KBM-7 (cell line): ENCODE measurements at places on chromosomes 16 and 17.

DNA sequence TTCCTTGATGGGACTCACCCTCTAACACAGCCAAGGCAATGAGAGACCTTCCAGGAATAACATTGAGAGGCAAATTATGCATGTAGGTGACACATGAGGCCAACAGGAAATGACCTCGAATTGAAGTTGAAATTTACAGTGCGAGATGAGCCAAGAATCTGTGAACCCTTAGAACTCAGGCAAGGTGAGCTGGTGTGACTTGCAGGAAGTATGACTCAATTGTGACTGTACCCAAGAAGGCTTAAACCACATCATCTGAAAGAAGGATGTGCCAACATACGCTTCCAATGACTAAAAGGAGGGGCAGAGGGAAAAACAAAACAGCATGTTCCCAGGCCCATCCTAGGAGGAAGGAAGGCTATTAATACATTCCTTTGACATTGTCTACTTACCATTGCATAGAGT is 44.8 kb downstream of the PITPNC1 start:
- peak; percentile 39 for DNase-seq

- DNase-seq, result no peak
Observed at GRCh38 chr17:28177351-28177750, 134.9 kb downstream of the NLK start.

GRCh38 chr16:57273359-57273758 is 11.1 kb downstream of the PLLP start:
- DNase-seq, result no peak

- no peak for DNase-seq
Observed at GRCh38 chr16:30896261-30896888, at the start of gene CTF1. Gene CTF1, plus strand, starts transcription at chr16:30896614. Its CDS starts 30 bp downstream, at chr16:30896644.

- DNase-seq, result no peak
Observed at GRCh38 chr16:25051406-25052150, 36.4 kb upstream of the ARHGAP17 start.

GRCh38 chr16:48903039-48903438 is 293.1 kb upstream of the N4BP1 start:
- no peak for DNase-seq

- DNase-seq, result no peak
Observed at GRCh38 chr16:71676236-71676635, 48.3 kb downstream of the PHLPP2 start.

DNA sequence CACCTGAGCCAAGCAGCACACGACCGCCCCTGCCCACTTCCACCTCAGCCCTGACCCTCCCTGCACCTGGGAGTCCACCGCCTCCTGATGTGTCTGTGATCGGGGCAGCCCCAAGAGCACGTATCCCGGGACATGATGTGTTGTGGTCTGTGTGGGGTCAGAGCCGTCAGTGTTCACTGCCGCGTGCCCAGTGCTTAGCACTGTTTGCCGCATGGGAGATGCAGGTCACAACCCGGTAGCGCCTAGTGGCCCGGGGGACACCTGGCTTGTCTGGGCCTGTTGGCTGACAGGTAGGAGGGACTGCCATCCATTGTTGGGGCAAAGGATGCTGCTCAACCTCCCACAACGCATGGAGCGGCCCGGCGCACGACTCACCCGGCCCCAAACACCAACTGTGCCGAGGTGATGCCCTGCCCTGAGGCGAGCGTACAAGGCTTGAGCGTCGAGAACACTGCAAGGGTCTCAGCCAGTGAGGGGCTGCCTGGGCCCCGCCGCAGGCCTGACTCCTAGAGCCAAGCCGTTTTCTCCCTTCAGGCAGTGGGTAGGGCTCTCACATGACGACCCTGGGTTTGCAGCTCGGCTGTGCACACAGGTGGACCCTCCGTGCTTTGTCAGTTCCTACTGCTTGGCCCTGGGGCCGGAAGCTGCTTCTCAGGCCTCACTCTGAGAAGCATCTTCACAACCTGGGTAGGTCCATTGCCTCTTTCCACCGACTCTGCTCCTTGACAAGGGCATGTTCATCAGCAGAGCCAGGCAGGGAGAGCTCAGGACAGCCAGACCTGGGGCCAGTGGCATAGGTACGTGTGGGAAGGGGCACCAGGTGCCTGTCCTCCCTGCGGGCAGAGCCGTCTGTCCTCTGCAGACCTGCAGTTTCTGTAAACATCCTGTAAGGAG is 5.9 kb upstream of the C16orf95 start:
- DNase-seq, result no peak

DNA sequence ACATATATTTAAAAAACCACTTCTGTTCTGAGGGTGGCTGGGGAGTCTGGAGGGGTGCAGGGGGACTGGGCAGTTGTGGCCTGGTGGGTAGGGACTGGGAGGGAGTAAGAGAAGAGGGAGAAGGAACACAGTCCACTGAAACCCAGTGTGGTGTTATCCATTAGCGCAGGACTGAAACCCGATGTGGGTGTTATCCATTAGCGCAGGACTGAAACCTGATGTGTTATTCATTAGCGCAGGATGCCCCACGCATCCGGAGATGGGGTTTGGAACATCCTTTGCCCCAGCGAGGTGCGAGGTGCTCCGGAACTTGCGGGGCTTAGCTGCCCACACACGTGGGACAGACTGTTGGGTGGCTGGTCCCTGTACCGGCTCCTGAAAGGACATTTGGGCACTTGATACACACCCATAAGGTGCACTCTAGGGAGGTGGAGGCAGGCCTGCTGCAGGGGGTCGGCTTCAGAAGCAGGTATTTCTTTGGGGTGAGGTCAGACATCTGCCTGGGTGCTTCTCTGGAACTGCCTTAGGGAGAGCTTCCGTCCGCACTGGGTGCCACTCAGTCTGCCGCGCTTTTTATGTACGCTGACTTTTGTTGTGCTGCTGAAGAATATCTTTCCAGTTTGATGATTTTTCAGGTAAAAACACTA is 20.3 kb upstream of the FASN start:
- no peak for DNase-seq

- DNase-seq, result no peak
Observed at GRCh38 chr17:81700353-81701287, 2.5 kb upstream of the MRPL12 start.

DNA sequence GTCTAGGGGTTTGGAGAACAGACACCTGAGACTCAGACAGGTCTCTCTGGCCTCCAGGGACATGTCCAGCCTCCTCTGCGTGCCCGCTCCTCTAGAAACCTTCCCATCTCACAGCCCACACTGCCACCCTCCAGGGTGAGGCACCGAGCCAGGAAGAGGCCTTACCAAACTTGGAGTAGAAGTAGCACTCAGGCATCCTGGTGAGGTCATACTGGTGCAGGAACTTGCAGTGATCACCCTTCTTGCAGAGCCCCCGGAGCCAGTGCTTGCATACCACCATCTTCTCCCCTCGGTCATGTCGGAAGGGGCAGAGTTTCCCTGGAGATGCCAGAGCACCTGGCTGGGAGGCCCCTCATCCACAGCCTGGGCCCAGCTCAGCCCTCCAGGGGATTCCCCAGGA is 4.2 kb downstream of the CPSF4L start:
- no peak for DNase-seq

DNA sequence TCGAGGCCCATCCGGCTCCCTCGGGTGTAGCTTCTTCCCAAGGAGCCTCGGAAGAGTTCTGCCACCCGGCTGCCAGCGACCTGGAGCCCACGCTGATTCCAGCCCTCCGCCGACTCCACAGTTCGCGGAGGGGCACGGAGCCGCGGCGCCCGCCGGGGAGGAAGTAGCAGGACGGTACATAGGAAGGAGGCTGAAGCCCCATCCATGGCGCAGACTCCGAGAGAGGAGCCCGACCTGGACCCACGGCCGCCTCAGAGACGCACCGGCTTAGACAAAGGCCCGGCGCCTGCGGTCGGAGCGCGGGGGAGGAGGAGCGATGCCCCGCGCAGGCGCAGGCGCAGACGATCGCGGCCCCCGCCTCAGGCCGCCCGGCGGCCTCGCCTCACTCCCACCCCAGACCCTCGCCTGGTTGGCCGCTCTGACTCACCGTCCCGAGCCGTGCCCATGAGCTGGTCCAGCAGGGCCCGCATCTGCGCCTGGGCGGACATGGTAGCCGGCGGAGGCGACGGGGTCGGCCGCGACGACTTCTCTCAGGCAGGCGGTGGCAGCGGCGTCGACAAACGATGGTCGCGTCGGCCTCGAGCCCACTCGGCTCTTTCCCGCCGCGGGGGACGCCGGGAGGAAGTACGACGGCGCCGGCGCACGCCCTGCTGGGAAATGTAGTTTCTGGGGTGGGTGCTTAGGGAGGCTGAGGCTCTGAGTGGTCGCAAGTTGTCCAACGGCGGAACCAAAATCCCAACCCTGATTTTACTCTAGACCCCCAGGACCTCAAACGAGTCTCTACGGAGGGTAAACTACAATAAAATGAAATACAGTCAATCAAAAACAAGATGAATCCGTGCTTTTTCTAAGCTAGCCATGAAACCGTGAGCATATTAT is at the start of gene LUC7L:
Gene LUC7L (minus strand): TSS at position 598 of the 879 bp plus-strand sequence. CDS start 110 bp downstream, at position 488.
- DNase-seq, result peak; percentile 90

DNA sequence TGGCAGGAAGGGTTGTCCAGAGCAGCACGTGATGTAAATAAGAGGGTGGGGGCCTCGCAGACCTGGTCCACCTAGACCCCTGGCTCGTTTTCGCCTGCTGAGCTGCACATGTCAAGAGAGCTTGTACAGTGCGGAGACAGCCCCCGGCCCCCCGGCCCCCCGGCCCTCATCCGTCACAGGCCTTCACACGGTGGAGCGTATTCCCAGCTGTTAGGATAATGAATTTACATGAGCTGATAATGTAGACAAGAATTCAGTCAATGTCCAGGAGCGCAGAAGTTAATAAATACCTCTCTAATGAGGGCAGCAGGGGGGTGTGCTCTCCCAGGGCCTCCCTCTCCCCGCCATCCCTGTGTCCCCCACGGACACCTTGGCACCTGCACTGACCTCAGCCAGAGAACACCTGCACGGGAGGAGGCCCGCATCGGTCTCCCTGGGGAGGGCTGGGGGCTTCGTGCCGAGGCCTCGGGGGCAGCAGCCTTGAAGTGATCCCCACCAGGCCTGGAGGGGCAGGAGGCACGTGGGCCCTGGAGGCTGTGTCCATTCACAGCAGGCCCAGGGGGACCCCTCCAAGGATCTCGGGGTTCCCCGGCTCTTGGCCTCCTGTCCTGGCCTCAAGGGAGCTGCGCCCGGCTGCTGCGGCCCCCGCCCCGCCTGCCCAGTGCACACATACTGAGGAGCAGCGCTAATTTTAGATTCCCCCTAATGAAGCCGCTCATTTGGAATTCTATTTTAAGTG is 14.6 kb downstream of the GSE1 start:
- no peak for DNase-seq

DNA sequence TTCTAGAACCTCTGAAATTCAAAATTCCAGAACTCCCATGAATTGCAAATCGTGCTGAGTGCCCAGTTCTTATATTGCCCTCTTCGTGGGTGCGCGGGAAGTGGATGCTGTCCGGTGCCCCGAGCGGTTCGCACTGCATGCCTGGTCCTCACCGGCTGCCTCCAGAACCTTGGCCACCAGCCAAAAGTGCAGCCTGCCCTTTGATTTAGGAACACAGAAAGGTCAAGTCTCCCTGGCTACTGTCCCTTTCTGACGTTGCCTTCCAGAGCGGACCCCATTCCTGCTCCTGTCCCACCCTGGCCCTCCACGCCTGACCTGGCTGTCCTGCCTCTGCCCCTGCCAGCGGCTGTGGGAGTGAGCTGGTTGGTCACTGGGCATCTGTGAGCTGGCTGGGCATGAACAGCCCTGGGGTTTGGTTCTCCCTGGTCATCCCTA is 9.7 kb downstream of the NEUROD2 start:
- DNase-seq, result no peak

DNA sequence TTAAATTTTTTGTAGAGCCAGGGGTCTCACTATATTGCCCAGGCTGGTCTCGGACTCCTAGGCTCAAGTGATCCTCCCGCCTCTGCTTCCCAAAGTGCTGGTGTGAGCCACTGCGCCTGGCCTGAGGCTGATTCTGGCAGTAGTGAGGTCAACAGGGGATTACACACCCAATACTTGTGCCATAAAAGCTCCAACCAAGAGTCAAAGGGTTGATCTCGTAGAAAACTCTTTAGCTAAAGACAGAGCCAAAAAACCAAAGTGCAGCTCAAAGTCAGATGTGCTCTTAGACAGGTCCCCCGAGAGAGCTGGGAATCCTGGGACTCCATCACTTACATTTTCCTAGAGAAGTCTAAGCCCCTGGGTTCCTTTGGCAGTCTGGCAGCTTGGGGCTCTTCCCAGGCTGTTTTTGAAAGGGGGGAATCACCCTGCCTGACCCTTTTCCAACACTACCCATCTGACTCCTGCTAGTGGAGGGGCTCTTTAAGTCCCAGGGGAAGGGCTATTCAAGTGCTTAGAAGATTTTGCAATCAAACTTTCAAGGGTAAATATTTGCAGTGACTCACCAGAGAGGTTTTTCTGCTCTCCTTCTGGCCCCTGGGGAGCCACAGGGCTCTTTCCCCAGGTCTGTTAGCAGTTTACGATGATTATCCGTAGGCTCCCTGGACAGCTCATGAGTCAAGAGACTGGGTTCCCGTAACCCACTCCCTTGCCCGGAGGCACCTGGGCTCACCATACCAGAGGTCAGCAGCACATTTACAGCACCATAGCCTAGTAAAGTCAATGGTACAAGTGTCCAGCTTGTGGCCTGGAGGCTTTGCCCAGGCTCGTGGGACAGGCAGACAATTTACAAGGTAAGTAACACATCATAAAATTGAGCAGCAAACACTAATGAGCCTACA is 408.7 kb downstream of the SLC39A11 start:
- no peak for DNase-seq

DNA sequence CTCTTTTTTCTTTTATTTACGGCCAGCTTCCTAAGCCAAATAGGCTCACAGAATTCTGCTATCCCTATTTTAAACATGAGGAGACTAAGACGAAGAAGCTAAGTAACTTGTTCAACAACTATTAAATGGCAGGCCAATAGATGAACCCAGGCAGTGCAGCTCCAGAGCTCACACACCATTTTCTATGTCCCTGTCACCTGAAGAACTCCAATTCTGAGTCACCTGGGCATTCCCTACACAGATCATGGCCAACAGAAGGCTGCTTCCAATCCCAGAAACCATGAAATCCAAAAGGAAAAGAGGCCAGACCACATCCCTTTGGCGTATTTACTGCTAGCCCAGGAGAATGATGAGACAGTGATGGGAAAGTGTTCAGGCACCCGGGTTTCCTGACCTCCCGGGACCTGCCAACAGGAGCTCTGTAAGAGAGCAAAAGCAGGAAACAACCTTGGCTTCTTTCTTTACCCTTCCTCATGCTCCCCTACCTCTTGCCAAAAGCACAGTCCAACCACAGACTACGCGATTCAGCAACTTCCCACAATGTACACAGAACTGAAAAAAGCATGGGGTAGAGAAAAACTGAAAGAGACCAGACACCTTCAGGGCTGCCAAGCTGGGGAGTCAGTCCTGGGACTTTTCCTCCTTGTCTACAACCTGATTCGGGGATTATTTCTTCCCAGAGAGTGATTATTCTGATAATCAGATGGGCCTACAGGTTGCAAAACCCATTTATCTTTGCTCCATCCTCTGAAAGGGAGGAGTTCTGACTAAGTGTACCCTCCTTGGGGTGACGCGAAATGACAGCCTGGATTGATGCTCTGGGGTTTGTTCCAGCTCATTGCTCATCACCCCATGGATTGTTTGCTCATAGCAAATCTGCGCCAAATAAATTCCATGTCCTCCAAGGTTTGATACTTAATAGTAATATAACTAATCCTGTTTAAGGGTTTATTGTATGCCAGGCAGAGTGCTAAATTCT is 47.8 kb upstream of the HAS3 start:
- peak; percentile 42 for DNase-seq

- DNase-seq, result peak; percentile 99
Observed at GRCh38 chr17:5419356-5419958, at the start of gene NUP88. Gene NUP88, minus strand, starts transcription at chr17:5419662. Its CDS starts 12 bp downstream, at chr17:5419650.

GRCh38 chr17:77279448-77280303 is 138.9 kb downstream of the SEC14L1 start:
- DNase-seq, result no peak
